ENCODE measurements at places on chromosomes 16 and 17. TPM values are rescaled to one million over a fixed set of nuclear protein-coding genes. Genes with fewer than 3 reads are reported as not detected.

The CCL14 gene
- total RNA-seq = 2.4 TPM

The TP53TG3C gene
- not detected for total RNA-seq

The PIRT gene
- 0.40 TPM for total RNA-seq

The HSD17B1 gene
- total RNA-seq = 0.88 TPM

The TBC1D26 gene
- not detected for total RNA-seq

The QPRT gene
- 54.7 TPM for total RNA-seq

The COG7 gene
- total RNA-seq = 40.0 TPM

The ADGRG3 gene
- total RNA-seq = 0.82 TPM

The ACSM2A gene
- total RNA-seq = 0.20 TPM

The CCDC200 gene
- total RNA-seq = not detected

The TAC4 gene
- not detected for total RNA-seq

The OR1E1 gene
- not detected for total RNA-seq

The CNGB1 gene
- 0.05 TPM for total RNA-seq

Data from colonic mucosa (tissue), 4 donors.